ENCODE measurements at places on chromosomes 12 and 14.

DNA sequence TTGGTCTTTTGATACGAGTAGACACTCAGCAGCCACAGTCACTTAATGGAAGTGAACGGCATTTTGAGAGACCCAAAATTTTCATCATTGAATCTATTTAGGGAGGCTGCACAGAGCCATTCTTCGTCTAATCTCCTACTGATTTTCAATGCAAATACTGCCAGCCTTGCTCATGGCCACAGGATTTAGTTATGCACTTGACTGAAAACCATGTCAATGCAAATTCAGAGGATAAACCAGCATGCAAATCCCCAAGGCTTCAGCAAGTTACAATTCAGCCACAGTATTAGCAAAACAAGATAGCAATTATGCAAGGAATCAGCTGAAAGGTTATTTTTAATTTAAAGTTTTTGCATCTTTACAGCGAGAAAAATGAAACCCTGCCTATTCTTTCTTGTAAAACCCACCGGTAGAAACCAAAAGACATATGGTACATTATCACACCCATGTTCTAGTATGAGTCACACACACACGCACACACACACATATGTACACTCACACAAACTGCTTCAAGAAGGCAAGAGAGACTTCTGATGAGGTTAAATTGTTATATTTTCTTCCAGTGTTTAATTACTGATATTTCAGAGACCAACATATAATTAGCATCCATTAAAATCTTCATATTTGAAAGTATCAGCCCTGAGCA is 985.3 kb upstream of the FLRT2 start:
- no peak for DNase-seq

GRCh38 chr12:42979746-42980145 is 390.2 kb upstream of the PRICKLE1 start:
- no peak for DNase-seq

GRCh38 chr12:14710632-14711320 is 14.4 kb upstream of the GUCY2C start:
- DNase-seq: no peak

- no peak for DNase-seq
These were observed 76.1 kb downstream of the NUAK1 start for GRCh38 chr12:106062693-106063092.

DNA sequence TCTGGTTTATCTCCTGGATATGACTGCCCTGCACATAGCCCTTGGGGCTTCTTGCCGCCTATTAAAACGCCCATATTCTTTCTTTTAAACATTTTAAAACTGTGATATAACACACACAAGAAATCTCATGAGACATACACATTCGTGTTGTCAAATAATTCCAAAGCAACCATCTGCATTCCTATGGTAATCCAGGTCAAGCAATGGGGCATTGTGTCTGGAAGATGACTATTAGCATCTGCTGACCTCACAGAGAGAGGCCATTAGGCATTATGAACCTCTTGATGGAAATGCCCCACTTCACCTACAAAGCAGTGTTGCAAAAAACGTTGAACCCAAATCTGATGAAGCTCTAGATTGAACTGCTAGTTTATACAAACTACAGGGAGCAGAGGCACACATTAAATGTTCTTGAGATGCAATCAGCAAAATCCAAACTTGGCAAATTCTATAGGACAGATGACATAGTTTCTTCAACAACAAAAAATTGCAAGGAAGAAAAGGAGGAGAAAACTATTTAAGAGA is 513.8 kb upstream of the CCDC196 start:
- no peak for DNase-seq

GRCh38 chr12:4115570-4115969 is 158.0 kb upstream of the CCND2 start:
- DNase-seq: no peak

DNA sequence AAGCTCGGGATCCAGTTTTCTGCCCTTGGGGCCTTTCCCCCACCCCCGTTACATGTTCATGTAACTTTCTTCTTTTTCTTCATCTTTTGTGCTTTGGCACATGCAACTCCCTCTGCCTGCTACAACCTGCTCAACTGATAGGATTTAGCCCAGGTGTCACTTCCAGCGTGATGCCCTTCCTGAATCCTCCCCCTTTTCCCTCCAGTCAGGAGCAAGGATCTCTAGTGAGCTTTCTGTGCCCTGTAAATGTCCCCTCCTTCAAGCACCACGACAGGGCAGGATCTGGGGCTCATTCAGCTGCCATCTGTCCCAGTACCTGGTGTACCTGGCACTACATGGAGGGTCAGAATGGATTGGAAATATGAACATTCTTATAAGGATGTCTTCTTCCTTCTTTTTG is 15.3 kb downstream of the PELI2 start:
- DNase-seq: no peak

- DNase-seq: no peak
These were observed 34.7 kb downstream of the SSH1 start for GRCh38 chr12:108822497-108823205.

GRCh38 chr12:106309671-106310505 is 7.4 kb downstream of the TCP11L2 start:
- peak; percentile 78 for DNase-seq

- DNase-seq: no peak
These were observed 7.3 kb downstream of the AACS start for GRCh38 chr12:125072496-125072895.

DNA sequence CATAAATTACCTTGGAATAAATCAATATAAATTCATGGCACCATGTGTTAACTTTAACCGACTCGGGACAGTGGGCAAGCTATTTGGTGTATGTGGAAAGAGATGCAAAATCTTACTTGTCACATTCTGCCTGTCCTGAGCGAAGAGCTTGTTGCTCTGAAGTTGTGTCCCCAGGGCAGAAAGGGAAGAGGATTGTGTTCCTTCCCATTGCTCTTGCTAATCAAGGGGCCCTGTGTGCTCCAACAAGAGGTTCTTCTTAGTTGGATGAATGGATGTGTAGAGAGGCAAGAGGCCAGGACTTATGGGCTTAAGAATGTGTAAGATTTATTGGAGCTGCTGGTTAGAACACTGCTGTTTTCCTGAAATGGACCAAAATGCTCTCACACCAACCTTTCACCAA is 36.5 kb upstream of the FRS2 start:
- DNase-seq: peak; percentile 83

DNA sequence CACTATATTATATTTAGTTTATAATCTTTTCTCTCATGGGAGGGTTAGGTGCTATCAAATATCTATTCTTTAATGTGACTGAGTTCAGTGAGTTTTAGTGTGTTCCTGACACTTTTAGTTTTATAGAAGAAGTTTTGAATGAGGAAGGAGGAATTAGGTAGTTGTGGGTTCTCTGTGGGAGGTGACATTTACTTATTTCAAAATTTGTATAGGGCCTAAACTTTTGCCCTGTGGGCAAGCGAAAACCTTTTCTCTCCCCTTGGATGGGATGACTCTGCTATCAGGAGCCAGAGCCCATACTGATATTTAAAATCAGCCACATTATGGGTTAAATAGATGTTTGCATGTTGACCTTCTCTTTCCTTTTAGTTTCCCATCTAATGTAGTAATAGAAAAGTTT is 43.6 kb downstream of the SPATS2 start:
- no peak for DNase-seq

DNA sequence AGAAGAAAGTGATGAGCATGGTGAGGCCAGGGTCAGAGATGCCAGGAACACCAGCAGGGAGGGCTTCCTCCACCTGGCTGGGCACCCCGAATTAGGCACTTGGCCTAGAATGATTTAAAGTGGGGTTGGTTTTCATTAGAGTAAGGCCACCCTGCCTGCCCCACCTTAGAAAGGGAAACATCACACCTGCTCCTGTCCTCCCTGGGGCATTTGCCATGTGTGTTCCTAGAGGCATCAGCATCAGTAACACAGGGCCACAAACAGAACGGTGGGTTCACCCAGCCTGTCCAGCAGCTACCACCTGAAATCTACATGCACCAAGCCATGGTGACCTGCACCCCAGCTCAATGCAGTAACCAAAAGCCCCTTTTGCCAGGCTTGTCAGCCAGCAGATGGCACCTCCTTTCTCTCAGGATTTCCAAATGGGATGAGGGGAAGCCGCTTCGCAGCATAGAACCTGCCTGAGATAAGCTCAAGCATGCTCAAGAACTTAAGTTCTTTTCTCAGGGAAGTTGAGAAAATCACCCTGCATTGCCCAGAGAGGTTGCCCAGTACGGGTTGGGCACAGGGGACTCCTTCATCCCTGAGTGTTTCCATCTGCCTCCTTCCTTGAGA is 338.8 kb downstream of the DPF3 start:
- no peak for DNase-seq

DNA sequence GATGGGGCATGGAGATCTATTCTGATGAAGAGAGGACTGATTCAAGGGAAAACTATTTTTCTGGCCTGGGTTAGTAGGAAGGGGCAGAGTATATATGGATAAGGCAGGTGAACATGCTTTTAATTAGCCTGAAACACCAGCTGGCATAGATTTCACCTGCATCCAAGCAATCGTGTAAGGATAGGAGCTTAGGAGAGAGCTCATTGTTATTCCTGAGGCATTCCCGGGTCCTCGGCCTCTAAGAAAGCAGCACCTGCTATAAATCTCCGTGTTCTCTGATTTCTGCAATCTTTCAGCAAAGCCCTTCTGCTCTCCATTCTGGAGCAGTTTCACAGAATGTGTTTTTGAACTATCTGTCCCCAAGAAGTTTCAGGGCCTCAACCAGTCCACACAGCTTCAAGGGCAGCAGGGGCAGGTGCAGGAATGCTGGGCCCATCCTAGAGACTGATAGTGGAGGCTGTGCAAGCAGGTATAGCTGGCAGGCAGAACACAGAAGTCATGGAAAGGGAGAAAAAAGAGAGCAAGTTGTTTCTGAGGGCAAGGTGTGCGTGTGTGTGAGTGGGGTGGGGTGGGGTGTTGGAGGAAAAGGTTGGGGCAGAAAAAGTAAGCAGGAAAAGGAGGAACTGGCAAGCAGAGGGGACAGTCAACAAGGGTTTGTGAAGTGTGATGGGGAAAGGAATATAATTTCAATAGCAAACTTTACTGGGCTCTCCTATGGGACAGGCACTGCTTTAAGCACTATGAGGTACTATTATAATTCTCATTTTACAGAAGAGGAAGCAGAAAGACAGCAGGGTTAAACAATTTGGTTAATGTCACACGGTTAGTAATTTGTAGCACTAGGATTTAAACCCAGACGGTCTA is 203.7 kb upstream of the SSTR1 start:
- no peak for DNase-seq

DNA sequence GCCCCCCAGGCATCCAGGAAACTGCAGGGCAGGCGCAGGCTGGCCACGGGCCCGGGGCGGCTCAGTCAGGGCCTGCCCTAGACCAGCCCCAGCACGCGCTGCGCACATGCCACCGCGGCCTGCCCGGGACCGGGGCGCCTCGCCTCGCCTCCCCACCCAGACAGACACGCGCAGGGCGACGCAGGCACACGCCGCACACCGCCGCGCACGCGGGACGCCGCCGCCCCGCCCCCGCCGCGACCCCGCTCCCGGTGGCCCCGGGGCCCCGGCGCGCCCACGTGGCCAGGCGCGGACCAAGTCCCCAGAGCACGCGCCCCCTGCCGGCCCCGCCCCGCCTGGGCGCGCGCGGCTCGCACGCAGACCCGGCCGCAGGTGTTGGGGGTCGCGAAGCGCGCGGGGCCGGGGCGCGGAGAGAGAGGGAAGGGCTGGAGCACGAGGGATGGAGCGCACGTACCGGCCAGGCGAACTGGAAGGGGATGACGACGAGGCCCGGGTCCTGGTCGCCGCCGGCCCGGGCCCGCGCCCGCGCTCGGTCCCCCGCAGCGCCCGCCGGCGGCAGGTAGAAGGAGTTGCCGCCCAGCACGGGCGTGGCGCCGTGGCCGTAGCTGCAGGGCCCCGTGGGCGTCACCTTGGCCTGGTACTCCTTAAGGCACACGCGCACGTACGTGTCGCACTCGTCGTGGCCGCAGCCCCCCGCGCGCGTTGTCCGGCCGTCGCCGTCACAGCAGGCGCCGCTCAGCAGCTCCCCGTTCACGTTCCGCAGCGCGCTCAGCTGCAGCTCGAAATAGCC is 1.1 kb downstream of the JAG2 start:
- no peak for DNase-seq

DNA sequence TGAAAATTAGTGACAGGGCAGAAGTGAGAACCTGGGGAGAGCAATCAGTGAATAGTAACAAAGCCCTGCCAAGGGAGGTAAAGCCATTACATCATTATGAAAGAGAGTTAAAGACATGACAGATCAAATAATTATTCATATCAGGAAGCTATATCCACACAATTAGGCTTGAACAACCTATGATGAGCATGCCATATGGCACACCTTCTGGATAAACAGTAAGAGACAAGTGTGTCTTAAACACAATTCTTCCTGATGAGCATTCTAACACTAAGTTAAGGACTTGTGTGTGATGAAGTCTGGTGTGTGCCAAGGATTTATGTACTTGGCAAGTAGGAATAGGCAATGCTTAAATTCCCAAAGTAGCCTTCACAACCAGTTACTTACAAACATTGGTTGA is 76.1 kb downstream of the GALNT4 start:
- DNase-seq: no peak

- DNase-seq: no peak
These were observed 54.1 kb downstream of the EP400 start for GRCh38 chr12:132003846-132004245.

DNA sequence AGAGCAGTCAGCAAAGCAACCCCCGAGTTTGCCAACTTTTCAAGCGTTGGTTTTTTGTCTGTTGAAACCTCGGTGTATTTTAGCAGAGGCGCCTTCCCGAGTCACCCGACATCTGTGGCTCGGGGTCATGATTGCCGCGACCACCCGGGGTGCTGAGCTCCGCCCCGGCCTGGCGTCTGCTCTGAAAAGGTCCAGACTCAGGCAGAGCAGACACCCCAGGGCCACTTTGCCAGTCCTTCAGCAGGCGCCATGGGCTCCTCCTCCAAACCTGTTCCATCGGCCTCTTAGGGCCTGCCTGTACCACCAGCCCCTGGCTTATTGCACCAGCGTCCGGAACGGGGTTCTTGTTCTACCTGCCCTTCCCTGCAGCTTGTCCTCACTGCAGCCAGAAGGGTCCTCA is 19.1 kb downstream of the ANKRD9 start:
- DNase-seq: no peak

GRCh38 chr12:19140381-19141236 is 11.1 kb downstream of the PLEKHA5 start:
- DNase-seq: no peak

GRCh38 chr12:8078916-8079315 is 3.2 kb upstream of the NECAP1 start:
- DNase-seq: no peak

GRCh38 chr12:96994900-96995299 is 87.8 kb downstream of the NEDD1 start:
- DNase-seq: no peak

DNA sequence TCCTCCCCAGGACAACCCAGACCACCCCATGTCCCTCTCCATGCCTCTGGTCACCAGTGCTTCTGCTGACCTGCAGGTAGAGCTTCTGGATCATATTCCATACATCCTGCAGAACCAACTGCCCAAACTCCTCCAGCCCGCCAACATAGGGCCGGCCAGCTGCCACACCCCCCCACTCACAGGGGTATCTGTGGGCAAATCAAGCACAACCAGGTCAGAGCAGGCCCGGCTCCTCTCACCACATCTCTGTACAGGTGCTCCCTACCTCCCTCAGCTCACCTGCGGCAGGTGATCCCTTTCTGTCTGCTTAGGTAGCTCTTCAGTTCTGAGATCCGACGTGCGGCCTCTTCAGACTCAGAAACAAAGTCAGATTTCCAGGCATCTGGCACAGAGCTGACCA is 29.0 kb downstream of the TEP1 start:
- no peak for DNase-seq

- no peak for DNase-seq
These were observed 1820.8 kb upstream of the FLRT2 start for GRCh38 chr14:83709116-83709515.

- DNase-seq: peak; percentile 63
These were observed 333.9 kb downstream of the ZFP36L1 start for GRCh38 chr14:68458840-68459469.
